ENCODE measurements at places on chromosomes 2 and 18.

- DNase-seq, result no peak
These were observed 70.1 kb downstream of the RPE start for GRCh38 chr2:210072493-210072892.

DNA sequence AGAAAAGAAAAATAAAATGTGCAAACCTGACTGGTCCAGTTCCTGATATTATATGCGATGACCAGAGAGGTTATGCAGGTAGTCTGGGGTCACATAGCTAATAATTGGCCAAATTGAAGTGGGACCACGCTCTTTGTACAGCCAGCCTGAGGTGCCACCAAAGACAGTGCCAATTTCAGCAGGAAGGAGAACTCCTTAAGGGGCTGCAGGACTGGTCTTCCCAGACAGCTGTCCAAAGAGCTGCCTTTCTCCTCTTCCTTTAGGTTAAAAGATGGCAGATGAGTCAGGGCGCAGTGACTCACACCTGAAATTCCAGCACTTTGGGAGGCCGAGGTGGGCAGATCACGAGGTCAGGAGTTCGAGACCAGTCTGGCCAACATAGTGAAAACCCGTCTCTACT lies 95.5 kb downstream of the ACKR3 start:
- no peak for DNase-seq

- DNase-seq, result no peak
These were observed 61.4 kb upstream of the SIX3 start for GRCh38 chr2:44880125-44880483.

DNA sequence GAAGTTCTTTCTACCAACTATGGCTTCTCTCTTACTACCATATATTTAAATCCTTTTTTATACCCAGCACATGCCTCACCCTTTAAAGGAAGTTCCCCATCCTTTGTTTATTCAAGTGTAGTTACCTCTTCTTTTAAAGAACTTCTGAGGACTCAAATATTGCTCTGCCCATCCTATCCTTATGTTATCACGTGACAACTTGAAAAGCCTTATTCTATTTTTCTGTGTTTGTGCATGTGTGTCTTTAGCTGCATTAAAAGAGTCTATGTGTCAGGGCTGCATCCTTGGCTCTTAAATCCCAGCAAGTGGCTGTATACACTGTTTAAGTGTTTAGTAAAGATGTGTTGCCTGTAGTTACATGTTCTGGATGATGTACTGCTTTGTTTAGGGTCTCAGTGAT lies 22.5 kb downstream of the FSHR start:
- no peak for DNase-seq

DNA sequence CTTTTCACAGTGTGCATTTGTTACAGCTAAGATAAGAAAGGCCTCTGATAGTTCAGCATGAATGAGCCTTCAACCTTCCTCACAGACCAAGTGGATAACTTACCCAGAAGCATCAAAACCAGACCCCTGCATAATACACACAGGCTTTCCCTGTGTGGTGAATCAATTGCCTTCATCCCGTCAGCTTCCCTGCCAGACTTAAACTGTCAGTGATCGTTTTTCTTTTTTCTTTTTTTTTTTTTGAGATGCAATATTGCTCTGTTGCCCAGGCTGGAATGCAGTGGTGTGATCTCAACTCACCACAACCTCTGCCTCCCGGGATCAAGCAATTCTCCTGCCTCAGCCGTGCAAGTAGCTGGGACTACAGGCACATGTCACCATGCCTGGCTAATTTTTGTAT lies 20.5 kb upstream of the SLC35F5 start:
- no peak for DNase-seq
